ENCODE measurements at places on chromosomes 12 and 14. TPM values are rescaled to one million over a fixed set of nuclear protein-coding genes. Genes with fewer than 3 reads are reported as not detected.

DNA sequence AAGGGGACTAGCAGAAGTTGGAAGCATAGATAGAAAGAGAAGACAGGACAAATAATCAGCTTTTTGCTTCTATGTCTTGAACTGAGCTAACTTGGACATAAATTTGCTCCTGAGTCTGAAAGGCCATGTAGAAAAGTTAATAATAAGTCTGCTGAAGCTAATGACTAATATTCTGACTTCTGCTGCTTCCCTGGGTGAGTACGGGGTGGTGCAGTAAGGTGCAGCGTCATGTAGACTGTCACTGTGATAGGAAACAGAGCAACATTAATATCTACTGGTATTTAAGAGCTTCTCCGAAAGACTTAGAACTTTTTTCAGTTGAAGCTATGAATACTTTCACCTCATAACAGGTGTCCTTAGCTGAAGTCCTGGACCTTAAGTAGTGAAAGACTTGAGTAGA lies 34.1 kb upstream of the CPM start:
- DNase-seq, result no peak

- no peak for DNase-seq
Observed at GRCh38 chr12:7497661-7498060, 5.9 kb downstream of the CD163 start.

Gene SMIM41
- total RNA-seq, result not detected

Gene ESPL1
- 11.6 TPM for total RNA-seq

DNA sequence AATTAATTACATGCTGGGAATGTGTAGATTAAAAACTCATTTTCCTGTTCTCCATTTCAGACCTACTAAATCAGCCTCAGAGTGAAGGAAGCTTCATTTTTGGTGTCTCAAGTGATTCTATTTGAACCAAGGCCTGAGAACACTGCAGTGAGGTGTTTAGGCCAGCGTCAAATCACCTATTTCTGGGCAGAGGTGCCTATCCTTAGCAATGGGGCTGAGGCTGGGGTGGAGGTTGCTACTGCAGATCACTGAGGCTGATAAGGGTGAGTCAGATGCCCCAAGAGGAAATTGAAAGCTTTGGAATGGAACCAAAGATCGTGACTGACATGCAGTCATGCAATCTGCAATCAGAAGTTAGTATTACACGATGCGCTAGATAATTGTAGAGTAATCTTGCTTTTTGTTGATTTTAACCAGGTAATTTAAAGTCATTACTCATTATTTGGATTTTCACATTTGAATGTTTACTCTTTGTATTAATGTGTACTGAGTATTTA lies 4.4 kb downstream of the TXNRD1 start:
- peak; percentile 69 for DNase-seq

GRCh38 chr12:15688202-15688736 lies 100.9 kb downstream of the EPS8 start:
- DNase-seq, result no peak

GRCh38 chr12:54189198-54189539 lies 384 bp upstream of the SMUG1 start:
- DNase-seq, result no peak

DNA sequence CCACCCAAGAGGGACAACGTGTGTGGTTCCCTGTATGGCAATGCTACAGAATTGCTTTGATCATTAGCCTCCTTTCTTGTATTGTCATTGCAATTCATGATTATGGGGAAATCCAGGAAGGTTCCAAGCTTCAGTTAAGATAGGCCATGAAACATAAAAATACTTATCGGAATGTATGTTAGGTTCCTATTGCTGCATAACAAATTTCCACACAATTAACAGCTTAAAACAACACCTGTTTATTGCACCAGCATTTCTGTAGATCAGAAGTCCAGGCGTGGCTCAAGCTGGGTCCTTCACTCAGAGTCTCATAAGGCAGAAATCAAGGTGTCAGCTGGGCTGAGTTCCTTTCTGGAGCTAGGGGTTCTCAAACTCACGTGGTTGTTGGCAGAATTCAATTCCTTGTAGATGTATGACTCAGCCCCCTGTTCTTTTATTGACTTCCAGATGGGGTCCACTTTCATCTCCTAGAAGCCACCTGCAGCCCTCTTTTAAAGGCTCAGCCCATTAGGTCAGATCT lies 365.6 kb upstream of the TMPO start:
- DNase-seq, result no peak

DNA sequence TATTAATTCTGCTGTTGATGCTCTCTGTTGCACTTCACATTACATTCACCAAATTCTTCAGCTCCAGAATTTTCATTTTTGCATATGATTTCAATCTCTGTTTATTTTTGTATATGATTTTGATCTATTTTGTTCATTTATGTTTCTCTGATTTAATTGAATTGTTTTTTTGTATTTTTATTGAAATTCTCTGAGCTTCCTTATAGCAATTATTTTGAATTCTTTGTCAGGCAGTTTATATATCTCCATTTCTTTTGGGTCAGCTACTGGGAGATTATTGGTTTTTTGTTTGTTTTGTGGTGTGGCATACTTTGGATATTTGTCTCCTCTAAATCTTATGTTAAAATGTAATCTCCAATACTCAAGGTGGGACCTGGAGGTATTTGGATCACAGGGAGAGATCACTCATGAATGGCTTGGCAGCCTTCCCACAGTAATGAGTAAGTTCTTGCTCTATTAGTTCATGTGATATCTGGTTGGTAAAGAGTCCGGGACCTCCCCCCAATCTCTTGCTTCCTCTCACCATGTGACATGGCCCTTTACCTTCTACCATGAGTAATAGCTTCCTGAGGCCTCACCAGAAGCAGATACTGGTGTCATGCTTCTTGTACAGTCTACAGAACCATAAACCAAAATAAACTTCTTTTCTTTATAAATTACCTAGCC lies 8.7 kb upstream of the TCL1A start:
- no peak for DNase-seq

GRCh38 chr12:15824516-15824915 lies 35.3 kb upstream of the EPS8 start:
- no peak for DNase-seq

DNA sequence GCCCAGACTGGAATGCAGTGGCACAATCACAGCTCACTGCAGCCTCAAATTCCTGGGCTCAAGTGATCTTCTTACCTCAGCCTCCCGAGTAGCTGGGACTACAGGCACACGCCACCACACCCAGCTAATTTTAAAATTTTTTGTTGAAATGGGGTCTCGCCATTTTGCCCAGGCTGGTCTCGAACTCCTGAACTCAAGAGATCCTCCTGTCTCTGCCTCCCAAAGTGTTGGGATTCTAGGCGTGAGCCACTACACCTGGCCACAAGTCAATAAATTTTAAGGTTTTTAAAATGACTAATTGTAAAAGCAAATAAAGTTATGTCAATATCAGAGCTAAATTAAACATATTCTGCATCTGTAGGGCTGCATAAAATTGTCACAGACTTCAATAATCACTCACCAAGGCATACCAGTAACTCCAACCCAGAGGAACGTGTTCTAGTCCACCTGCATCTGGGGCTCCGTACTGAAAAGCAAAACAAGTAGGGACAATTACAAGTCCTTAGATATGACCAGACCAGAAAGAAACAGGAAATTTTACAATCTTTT lies 13.9 kb downstream of the GNS start:
- no peak for DNase-seq

DNA sequence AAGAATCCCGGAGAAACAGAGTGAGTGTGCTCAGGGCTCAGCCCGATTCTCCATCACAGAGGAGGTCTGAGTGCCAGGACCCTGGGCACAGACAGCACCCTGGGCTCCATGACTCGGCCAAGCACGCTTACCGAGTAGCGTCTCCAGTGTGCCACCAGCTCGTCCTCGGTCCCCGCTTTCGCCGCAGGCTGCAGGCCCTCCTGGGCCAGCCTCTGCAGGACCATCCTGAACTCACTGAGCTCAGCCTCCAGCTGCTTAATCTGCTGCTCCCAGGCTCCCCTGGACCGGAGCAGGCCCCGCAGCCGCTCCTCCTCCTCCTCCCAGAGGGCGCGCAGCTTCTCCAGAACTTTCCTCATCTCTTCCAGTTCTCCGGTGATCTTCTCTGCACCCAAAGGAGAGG lies 61.2 kb downstream of the SYNE3 start:
- DNase-seq, result no peak

Gene ENO2
- 15.9 TPM for total RNA-seq

Gene NEK9
- 29.4 TPM for total RNA-seq

Gene HELB
- 4.5 TPM for total RNA-seq

DNA sequence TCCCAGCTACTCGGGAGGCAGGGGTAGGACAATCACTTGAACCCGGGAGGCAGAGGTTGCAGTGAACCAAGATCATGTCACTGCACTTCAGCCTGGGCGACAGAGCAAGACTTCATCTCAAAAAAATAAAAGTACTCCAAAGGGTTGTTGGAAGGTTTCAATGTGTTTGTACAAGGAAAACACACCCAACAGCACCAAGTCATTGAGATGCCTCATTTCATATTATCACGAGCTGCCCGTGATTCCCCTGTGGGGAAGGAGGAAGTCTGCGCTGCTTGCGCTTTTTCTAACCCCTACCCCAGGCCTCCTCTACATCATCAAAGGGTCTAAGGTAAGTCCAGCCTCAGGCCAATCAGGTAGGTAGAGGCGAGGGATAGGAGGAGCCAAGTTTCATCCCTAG lies 73.6 kb downstream of the KDM2B start:
- no peak for DNase-seq

- DNase-seq, result no peak
Observed at GRCh38 chr12:125229878-125230530, 164.8 kb downstream of the AACS start.

DNA sequence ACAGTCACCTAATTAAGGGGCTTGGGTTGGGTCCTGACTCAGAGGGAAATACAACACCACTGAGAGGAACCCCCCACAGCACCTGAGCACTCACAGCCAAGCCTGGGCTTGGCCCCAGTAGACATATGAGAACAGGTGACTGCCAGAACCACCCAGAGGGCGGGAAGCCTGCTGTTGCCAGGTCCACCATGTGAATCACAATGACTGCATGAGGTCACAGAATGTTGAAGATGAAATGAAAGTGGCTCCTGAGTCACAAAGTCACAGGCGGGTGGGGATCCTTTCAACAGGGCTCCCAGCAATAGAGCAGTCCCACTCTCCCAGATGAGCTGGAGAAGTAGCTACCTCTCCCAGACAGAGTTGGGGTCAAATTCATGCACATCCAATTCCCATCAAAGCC lies at the start of gene LRRC74A:
TSS of gene LRRC74A (plus strand) at position 287 of the 400 bp plus-strand sequence. CDS start 290 bp downstream, outside the sequence.
- no peak for DNase-seq

DNA sequence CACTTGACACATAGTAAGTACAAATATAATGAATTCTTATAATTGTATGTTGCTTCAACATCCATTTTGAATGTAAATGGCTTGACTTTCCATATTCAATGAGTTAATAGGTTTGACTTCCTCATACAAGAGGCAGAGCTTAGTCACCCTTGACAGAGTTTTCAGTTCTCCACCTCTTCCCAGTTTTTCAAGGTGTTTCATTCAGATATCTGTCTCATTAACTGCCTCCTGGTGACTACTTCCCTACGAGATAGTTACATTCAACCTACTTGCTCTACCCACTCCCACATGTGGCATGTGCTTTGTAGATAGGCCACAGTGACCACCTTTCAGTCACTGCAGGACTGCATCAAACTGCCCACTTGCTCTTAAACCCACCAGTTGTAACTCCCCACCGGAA lies 60.0 kb downstream of the MYF5 start:
- DNase-seq, result no peak

DNA sequence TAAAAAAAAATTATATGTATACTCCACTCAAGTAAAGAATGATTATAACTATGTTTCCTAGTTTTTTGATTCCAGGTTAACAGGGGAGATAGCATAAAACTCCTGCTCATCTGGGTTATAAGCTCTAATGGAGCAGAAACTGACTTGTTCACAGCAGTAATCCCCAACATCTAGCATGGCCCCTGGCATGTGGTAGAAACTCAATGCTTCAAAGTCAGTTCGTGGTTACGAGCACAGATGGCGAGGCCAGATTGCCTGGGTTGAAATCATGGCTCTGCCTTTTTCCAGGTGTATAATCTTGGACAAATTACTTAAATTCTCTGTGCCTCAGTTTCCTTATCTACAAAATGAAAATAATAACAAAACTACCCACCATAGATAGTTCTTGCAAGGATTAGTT lies 183.8 kb downstream of the TTC7B start:
- no peak for DNase-seq

DNA sequence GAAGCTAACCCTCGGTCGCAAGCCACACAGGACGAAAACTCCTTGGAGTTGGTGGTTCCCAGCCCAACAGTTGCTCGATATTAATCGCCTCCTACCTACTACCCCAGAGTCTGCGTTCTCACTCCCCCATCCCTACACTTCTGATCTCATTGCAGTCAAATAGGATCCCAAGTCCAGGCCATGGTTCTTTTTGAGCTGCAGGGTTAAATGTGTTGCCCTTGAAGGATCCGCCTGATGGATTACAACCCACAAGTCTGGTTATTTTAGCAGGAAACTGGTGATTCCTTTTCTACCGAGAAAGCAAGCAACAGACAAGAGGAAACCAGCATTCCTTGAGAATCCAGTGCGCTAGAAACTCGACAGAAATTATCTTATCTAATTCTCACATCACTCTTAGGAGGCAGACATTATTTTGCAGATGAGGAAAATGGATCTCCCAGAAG lies 785 bp upstream of the NIN start:
- no peak for DNase-seq

Gene KRT85
- total RNA-seq, result not detected

GRCh38 chr12:19633641-19634040 lies 194.3 kb downstream of the AEBP2 start:
- no peak for DNase-seq

DNA sequence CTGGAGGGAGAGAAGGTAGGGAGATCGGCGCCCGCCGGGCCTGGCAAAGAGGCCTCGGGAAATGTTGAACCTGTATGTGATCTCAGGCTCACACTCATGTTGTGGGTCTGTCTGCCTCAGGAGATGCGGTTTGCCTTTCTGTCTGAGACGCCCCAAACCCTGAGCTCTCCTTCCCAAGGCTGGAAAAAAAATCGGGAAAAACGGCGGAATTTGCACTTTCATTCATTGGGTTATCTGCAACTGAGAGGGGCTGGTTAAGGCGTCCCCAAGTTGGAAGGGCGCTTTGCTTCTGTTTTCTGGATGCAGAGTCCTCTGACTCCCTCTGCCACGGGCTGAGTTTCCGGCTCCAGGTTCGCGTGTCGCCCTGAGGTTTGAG lies 5.0 kb upstream of the HOXC9 start:
- no peak for DNase-seq

DNA sequence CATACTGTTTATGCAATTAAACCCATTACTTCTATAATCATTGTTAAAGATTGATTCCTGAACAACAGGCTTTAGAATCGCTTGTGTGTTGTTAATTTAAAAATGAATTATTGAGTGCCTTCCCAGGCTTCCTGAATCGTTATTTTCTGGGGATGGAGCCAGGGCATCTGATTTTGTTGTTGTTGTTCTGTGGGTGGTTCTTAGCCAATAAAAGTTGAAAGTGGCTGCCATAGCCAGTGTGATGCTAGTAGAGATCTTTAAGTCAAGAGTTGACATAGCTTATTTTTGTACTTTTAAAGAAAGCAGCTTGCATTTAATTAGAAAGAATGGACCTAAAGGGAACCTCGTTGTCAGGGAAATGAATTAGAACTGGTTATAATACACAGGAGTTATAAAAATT lies 6.4 kb downstream of the GOLGA5 start:
- no peak for DNase-seq

Gene LALBA
- not detected for total RNA-seq

Gene OVCH1
- total RNA-seq, result not detected

Gene NINJ2
- total RNA-seq, result 0.94 TPM

Measured in HepG2 (cell line).